Myocyte (in vitro differentiated cells): ENCODE measurements at places on chromosomes 6 and 20.

DNA sequence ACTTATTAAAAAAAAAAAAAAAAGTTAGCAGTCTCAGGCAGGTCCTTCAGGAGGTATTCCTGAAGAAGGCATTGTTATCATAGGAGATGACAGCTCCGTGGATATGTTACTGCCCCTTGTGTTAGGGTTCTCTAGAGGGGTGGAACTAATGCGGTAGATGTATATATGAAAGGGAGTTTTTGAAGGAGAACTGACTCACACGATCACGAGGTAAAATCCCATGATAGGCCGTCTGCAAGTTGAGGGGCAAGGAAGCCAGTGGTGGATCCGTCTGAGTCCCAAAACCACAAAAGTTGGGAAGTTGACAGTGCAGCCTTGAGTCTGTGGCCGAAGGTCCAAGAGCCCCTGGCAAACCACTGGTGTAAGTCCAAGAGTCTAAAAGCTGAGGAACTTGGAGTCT is 103.4 kb downstream of the TULP4 start:
- no peak for DNase-seq

DNA sequence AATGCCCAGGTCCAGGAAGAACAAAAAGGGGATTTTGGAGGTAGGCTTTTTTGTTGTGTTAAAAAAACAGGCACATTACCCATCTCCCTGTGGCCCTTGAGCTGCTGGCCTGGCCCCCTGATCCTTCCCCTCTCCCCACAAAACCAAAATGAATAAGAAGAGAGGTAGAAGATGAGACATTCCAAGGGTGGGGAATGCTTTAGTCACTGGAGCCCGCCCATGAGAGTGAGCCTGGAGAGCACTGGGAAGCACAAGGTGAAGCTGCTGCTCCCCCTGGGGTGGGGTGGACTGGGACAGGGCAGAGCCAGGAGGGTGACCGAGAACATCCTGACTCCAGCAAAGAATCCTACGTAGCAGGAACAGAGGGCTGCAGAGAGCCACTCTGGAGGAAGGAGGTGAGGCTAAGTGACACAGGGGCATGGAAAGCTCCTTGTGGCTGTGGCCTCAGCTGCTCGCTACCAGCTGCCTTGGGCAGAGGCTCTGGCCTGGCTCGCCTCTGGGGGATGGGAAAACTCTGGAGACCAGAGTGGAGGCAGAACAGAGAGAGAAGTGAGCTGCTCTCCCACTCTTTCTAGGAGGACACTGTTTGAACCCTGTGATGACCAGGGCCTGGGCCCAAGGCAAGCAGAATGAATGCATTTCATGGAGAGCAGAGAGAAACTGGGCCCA is 48.3 kb downstream of the AKAP7 start:
- DNase-seq = peak; percentile 77

- peak; percentile 59 for DNase-seq
These were observed 643.7 kb downstream of the UTRN start for GRCh38 chr6:144928847-144929246.

DNA sequence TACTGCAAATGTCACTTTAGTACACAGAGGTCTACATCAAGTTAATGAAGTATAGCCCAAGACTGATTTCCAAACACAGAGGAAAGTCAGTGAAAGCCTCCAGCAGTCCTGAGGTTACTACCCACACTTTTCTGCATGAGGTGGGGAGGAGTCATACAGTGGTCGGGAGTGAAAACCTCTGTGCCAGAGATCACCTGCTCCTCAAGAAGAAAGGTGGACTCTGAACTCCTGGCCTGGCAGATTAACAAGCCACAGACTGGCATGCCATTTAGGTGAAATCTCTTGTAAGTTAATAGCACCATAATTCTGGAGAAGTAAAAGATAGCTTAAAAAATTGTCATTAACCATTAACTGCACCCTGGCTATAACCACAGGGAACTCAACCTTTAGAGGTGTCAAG is 125.0 kb upstream of the LAMP5 start:
- no peak for DNase-seq

GRCh38 chr6:56851074-56851473 is 103.8 kb upstream of the BEND6 start:
- no peak for DNase-seq

DNA sequence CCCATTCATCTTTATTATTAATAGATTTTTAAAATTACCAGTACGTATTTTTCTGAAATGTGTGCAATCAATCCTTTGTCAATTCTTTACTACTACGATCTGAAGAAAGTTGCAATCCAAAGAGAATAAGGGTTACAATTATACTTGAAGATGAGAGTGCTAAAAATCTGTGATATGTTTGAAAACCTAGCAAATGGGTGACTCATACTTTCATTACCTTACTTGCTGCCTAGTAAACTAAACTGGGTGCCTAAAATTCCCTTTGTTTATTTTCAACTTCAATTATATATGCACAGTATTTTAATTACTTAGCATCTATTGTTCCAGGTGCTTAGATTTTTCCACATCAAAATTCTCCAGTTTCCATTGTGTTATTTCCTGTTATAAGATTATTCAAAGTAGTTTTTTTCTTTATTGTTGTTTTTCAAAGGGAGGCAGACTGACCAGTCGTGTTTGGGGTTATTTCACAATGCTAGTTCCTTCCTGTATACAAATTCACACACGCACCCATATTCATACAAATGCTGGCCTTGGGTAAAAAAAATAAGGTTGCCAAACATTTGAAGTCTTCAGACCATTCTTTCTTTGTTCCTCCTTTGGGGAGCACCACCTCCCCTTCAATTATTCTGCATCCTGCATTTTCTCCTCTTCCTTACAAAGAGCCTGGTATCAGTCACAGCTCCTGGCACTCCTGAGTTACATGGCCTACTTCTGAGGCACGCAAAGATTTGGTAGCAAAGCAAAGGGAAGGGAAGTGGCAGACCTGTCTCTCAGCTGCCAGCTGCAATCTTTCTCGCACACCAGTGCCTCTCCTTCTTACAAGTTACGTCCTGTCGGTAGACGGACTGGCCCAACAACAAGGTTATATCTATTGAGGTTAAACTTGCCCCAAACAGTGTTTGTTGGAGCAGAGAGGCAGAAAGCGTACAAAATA is 16.2 kb upstream of the FAM135A start:
- DNase-seq = no peak

DNA sequence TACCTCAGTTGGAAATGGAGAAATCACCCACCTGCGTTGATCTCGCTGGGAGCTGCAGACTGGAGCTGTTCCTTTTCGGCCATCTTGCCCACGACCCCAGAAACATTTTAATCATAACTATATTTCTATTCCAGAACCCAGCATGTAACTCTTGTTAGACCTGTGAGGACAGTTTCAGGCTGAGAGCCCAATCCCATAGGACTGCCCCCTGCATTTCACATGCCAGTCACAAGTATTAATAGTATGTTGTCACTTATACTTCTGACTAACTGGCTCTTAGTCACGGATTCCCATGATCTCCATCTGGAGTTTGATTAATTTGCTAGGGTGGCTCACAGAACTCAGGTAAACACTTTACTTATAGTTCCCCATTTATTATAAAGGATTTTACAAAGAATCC is 96.0 kb upstream of the PRND start:
- no peak for DNase-seq

- peak; percentile 93 for DNase-seq
These were observed 71.3 kb downstream of the TULP4 start for GRCh38 chr6:158383542-158383941.
